ENCODE measurements at places on chromosomes 12 and 14.

DNA sequence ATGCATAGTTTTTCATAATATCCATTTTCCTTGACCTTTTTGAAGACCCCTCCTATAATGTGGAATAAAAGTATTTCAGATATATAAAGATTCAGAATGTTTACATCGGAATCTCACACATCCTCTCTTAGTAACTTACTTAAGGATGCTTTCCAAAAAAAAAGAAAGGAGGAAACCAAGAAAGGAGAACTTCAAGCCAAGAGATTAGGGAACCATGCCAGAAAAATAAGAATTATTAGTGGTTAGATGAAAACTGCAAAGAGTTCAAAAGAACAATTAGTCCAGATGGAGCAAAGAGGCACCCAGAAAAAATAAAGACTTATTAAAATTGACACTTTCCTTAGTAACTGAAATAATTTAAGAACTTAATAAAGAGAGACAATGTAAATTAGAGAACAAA is 179.2 kb downstream of the DUSP6 start:
- no peak for DNase-seq

DNA sequence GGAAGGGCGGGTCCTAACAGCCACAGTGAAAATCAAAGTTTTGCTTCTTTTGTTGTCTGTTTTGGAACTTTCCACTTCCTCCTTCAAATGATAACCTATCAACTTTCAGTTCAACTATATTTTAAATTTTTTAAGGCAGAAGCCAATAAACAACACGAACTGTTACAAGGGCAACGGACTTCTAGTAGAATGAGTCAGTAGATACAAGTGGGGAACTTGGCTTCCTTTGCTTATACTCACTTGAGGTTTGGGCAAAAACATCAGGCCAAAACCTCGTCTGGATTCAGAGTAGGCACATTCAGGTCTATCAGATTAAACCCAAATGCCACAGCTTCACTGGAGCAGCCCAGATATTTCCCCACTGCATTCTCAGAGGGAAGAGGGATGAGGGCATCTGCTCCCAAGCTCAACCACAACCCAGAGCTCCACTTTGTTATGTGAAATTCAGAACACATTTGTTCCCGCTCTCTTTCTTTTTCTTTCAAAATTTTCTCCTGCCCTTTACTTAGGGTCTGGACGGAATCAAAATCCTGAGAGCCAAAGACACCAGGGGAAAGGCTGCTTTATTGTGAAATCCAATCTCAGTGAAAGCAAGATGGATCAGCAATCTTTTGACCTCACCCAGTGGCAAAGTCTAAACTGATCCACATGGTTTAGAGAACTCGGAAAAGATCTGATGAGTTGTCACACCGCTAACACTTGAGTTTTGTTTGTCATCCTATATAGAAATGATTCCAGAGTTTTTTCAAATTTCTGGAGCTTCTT is 152.5 kb upstream of the BTG1 start:
- DNase-seq: no peak

- DNase-seq: no peak
These were observed 737 bp upstream of the TEX52 start for GRCh38 chr12:2857576-2857975.

DNA sequence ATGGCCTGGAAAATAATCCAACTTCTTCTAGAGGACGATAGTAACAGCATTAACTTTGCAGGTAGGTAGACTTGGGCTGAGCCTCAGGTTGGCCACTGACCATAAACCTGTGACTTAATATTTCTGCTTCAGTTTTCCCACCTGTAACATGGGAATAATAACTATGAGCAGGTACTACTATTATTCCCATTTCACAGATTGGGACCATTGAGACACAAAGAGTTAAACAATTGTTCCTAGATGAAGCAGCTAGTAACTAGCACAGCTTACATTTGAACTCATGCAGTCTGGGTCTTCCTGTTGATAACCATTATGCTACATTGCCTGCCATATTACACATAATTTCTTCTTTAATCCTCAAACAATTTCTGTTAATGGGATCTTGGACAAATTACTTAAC is 217.7 kb downstream of the NUAK1 start:
- no peak for DNase-seq

DNA sequence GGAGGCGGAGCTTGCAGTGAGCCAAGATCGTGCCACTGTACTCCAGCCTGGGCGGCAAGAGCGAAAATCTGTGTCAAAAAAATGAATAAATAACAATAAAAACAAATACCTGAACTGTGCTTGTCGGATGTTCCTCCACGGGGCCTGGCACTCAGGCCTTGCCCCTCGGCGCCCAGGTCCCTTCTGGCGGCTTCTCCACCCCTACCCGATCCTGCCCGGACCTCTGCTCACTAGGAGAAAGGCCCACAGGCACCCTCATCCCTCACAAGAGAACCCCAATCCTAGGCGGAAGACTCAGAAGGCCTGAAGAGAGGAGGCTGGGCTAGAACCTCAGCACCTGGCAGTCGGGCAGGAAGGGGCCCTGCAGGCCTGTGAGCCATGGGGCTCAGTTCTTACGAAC is 21.0 kb upstream of the BTBD6 start:
- DNase-seq: no peak

DNA sequence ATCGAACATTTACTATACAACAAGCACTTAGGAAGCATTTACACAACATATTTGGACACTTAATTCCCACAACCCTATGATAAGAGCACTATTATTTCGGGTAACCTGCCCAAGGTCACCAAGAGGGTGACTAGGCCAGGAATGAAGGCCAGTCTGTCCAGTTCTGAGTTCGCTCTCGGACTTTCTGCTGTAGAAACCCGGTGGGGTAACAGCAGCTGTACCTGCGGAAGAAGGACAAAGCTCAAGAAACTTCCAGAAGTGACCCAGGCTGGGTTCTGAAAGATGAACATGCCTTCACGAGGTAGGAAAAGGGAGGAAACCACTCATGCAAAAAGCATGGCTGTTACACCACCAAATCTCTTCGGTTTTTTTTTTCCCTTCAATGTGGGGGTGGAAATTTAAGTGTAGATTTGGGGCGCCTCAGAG is 10.8 kb downstream of the PLA2G1B start:
- DNase-seq: no peak

- no peak for DNase-seq
These were observed 314.9 kb downstream of the SSPN start for GRCh38 chr12:26510354-26510674.

DNA sequence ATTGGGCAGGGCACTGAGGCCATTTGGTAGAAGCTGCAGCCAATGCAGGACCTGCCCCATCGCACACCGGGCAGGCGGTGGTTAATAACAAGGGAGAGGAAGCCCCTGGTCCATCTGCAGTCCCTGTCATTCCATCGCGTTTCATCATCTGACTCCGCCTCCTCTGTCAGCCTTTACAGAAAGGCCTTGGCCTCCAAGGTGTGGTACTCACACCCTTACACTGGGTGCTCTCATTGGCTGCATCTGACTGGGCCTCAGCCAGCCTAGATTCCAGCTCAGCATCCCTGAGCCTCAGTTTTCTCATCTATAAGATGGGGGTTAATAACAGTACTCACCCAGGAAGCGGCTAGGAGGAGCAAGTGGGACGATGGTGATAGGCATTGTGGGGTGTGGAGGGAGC is 14.7 kb upstream of the HHIPL1 start:
- no peak for DNase-seq

DNA sequence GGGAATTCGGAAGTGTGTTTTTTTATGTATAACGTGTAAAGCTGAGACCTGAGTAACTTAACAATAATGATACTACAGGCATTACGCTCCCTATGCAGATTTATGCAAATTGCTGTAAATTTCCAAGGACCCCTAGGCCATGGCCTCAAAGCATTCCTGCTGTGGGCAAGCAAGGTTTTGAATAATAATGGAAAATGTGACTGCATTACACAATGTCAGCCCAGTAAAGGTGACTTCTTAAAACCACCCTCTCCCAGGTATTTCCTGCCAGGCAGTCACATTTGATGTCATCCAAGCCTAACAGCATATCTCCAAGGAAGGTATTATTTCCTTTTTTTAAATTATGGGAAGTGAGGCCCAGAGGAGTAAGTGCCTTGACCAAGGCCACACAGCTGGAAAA is 621.0 kb downstream of the BCL11B start:
- no peak for DNase-seq

DNA sequence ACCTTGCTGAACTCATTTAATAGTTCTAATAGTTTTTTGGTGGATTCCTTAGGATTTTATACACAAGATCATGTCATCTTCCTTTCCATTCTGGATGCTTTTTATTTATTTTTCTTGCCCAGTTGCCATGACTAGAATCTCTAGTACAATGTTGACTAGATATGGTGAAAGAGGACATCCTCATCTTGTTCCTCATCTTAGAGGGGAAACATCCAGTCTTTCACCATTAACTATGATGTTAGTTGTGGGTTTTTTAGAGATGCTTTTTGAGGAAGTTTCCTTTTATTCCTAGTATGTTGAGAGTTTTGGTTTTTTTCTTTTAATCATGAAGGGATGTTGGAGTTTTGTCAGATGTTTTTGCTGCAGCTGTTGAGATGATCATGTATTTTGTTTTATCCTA is 8.7 kb downstream of the ANKRD13A start:
- DNase-seq: no peak

GRCh38 chr12:64810831-64811230 is 13.6 kb upstream of the TBC1D30 start:
- no peak for DNase-seq

- no peak for DNase-seq
These were observed 49.9 kb upstream of the DYRK2 start for GRCh38 chr12:67598598-67598997.

DNA sequence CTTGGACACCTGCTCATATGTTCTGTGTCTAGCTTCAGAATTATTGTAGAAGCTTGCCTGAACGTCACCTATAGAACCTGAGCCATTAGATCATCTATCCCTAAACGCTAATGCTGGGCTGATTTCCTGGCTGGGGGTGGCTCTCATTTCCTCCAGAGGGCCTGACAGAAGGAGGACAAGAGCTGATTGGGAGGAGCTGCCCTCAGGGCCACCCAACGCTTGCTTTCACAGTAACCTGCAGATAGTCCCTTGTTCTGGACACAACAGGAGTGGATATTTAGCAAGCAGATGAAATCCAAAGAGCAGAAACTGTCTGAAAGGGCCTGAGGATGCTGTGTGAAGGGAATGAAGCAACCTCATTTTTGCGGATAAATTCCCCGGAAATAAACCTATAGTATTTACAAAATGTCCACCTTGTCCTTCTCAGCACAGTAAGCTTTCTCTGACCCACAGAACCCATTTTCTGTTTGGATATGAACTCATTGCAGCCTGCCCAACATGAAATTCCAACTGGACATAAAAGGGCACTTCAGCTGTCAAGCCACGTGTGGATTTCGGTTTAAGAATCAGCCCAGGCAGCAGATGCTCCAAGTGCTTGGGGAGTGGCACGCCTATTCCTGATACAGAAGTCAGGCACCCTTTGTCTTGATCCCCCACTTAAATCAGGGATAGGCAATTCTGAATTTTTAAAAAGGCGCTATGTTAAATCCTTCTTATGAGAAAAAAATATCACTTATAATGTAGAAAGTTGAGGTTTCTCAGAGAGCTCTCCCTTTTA is 32.8 kb upstream of the TUBA1C start:
- DNase-seq: no peak

DNA sequence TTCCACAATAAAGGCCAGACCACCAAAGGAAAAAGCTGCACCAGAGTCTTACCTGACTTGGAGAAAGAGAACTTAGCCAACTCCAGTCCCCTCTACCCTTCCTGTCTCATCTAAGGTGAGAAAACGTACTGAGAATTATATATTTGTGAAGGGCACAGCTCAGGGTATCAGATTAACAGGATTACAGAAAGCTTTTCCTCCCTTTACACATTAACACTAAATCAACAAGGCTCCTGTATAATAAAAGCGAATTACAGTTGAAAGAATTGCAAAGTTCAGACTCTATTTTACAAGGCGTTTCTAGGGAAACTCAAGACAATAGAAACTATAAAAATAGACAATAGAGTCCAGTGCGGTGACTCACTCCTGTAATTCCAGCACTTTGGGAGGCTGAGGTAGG is 82.7 kb upstream of the RPL10L start:
- DNase-seq: no peak

DNA sequence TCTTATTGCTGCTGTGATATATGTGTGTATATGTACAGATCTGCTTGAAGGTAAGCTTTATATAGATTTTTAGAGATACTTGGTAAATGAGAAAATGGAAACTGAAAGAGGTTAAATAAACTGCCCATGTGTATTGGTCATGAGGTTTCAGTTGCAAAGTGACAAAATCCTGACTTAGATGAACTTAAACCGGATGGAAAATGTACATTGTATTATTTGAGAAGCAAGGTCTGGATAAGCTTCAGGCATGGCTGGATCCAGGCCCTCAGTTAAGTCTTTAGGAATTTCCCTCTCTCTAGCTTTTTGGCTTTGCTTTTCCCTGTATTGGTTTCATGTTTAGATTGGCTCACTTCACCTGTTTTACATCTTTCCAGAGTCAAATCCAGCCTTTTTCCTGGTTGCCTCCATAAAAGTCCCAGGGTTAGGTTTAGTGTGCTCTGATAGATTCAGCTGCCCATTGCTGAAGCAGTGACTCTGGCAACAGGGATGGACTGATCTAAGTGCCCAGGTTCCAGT is 21.0 kb upstream of the MAP1LC3B2 start:
- DNase-seq: no peak

Measured in COLO829 (cell line).